ENCODE measurements at places on chromosomes 7 and 10.
A peak's percentile ranks its signal among the peaks of the same experiment; 100 is the strongest.

GRCh38 chr7:22758576-22758975, 31.6 kb downstream of the IL6 start:
- no peak for DNase-seq

DNA sequence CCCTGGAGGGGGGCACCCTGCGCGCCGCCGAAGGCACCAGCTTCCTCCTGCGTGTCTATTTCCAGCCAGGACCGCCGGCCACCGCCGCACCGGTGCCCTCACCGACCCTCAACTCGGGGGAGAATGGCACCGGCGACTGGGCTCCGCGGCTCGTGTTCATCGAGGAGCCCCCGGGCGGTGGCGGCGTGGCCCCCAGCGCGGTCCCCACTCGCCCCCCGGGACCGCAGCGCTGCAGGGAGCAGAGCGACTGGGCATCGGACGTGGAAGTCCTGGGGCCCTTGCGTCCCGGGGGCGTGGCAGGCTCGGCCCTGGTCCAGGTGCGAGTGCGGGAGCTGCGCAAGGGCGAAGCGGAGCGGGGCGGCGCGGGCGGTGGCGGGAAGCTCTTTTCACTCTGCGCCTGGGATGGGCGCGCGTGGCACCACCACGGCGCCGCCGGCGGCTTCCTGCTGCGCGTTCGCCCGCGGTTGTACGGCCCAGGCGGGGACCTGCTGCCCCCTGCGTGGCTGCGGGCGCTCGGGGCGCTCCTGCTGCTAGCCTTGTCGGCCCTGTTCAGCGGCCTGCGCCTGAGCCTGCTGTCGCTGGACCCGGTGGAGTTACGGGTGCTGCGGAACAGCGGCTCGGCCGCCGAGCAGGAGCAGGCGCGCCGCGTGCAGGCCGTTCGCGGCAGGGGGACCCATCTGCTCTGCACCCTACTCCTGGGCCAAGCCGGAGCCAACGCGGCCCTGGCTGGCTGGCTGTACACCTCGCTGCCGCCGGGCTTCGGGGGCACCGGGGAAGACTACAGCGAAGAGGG, 594 bp downstream of the CNNM1 start:
- no peak for DNase-seq

GRCh38 chr7:131816391-131817007, 260.1 kb upstream of the PODXL start:
- no peak for DNase-seq

GRCh38 chr10:48582970-48583369, 21.9 kb downstream of the ARHGAP22 start:
- no peak for DNase-seq

DNA sequence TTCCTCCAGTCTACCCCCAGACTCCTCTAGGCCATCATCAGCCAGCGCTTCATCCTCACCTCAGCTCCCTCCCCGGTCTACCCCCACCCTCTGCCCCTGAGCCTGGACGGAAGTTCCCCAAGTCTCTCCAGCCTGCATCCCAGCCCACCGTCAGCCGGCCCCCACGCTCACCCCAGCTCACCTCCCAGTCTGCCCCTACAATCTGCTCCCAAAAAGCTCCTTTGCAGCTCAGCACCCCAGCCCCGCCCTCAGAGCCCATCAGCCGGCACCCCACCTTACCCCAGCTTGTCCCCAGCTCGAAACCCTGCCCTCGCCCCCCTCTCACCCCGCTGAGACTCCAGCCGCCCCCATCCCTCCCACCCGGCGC, 322 bp upstream of the RAMP3 start:
- no peak for DNase-seq

- DNase-seq, result no peak
These were observed 115.2 kb downstream of the TCERG1L start for GRCh38 chr10:131196176-131196885.

DNA sequence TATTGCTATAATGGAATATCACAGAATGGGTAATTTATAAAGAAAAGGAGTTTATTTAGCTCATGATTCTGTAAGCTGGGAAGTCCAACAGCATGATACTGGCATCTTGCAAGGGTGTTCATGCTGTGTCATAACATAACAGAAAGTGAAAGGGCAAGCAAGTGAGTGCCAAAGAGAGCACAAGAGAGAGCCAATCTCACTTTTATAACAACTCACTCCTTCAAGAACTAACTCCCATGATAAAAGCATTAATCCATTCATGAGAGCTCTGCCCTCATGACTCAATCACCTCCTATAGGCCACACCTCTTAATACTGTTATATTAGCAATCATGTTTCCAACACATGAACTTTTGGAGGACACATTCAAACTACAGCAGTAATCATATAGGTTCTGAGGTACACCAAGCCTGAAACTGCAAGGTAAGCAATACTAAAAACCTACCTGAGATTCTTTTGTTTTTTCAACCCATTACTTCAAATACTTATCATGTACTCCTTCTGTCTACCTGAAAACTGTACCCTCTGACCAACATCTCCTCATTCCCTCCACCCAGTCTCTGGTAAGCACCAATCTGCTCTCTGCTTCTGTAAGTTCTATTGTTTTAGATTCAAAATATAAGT, 219.7 kb downstream of the MTERF1 start:
- DNase-seq, result no peak

DNA sequence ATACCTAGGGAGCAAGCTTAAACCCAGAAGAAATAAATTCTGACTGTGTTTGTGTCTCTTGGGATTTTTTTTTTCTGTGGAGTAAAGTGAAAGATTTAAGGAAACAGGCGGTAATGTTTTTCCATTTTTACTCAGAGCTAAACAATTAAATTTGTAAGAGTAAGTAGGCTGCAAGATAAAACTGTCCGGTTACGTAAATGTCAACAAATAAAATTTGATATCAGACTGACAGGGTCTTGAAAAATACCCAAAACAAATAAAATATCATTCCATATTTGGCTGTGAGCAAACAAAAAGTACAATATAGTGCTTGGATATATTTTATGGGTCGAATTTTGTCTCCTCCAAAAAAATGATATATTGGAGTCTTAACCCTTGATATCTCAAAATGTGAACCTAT, 217.6 kb downstream of the PCLO start:
- DNase-seq, result no peak

GRCh38 chr7:93558705-93559614, 15.6 kb downstream of the CALCR start:
- no peak for DNase-seq

GRCh38 chr7:111261496-111261895, 170.6 kb downstream of the LRRN3 start:
- DNase-seq, result no peak

DNA sequence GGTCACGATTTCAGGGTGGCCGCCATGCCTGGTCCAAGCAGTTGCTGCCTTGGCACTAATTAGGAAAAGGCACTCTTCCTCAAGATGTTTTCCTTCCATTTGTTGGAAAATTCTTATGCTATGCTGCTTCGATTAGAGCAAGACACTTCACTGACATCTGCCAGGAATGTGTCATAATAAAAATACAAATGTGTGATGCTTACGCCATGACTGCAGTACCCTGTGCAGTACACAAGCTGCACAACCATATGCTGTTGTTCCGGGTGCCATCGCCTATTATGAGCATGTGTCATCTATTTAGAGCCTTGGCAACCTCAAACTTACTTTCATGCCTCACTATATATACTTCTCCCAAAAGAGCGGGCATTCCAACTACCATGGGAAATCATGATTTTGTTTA, 14.9 kb upstream of the MPP7 start:
- DNase-seq, result no peak

DNA sequence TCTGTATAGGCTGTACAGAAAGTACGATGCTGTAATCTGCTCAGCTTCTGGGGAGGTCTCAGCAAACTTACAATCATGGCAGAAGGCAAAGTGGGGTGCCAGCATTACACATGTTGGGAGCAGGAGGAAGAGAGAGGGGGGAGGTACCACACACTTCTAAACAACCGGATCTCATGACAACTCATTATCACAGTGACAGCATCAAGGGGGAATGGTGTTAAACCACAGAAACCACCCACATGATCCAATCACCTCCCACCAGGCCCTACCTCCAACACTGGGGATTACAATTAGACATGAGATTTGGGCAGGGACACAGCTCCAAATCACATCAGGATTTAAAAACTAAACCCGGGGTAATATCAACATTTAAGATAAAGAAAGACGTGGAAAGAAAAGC, 468.8 kb upstream of the AUTS2 start:
- no peak for DNase-seq

DNA sequence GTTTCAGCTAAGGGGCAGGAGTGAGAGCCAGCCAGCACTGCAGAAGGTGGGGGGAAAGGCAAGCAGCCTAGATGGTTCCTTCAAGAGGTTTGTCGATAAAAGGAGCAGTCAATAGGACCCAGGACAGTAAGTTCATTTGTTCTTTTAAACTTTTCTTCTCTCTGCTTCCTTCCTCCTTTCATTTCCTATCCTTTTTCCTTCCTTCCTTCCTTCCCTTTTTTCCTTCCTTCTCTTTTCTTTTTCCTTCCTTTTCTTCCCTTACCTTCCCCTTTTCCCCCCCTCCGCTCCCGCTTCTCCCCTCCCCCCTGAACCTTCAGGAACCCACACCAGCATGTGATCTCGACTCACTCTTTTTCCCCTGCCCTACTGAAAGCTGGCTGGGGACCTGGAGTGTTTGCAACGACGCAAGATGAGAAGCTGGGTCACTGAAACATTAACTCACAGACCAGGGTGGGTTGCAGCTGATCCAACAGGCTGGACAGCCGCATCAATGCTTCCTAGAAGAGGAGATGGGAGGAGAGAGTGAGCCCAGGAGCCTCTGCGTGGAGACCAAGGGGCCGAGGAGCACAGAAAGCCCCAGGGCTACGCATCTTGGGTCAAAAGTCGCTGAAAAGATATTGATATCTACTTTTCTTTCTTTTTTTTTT, 103.4 kb upstream of the SDK1 start:
- DNase-seq, result no peak

DNA sequence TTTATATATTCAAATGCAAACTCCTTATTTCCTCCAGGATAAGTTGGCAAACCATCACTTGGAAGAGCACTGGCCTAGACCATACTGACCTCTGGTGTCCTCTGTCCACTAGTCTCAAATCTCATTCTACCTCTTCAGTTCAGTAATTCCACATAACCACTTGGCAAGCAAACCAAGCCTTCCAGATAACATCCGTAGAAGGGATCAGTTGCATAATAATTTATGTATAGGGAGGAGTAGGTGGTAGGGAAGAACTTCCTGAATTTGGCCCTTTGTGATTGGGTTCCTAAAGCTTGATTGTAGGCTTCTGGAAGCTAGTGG, 55.0 kb downstream of the WAC start:
- no peak for DNase-seq

DNA sequence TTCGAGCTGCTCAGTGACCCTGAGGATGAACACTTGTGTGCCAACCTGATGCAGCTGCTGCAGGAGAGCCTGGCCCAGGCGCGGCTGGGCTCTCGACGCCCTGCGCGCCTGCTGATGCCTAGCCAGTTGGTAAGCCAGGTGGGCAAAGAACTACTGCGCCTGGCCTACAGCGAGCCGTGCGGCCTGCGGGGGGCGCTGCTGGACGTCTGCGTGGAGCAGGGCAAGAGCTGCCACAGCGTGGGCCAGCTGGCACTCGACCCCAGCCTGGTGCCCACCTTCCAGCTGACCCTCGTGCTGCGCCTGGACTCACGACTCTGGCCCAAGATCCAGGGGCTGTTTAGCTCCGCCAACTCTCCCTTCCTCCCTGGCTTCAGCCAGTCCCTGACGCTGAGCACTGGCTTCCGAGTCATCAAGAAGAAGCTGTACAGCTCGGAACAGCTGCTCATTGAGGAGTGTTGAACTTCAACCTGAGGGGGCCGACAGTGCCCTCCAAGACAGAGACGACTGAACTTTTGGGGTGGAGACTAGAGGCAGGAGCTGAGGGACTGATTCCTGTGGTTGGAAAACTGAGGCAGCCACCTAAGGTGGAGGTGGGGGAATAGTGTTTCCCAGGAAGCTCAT, 1.1 kb downstream of the DDIT4 start:
- DNase-seq, result peak; percentile 79

GRCh38 chr10:77360835-77361234, 276.8 kb downstream of the KCNMA1 start:
- no peak for DNase-seq

DNA sequence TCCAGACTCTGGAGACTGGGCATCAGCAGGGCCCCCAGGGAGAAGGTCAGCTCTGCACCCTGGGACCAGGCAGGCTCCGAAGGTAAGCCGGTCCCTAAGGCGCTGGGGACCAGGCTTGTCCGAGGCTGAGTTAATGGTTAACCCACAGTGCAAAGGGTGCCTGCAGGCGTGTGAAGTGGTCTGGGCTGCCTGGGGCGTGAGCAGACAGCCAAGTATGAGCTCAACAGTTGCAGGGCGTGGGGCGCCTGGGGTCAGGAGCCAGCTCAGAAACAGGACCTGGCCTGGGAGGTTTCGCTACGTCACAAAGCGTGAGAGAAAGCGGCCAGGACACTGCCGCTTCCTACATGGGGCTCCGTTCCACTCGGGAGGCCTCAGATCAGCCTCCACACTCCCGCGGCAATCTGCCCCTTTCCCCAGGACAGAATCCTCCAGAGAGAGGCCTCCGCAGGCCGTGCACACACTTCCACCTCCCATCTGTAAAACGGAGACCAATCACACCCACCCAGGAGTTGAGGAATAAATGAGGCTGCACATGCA, 16.0 kb downstream of the PDGFA start:
- no peak for DNase-seq

- no peak for DNase-seq
These were observed 1.7 kb downstream of the CXCL12 start for GRCh38 chr10:44382981-44383748.

DNA sequence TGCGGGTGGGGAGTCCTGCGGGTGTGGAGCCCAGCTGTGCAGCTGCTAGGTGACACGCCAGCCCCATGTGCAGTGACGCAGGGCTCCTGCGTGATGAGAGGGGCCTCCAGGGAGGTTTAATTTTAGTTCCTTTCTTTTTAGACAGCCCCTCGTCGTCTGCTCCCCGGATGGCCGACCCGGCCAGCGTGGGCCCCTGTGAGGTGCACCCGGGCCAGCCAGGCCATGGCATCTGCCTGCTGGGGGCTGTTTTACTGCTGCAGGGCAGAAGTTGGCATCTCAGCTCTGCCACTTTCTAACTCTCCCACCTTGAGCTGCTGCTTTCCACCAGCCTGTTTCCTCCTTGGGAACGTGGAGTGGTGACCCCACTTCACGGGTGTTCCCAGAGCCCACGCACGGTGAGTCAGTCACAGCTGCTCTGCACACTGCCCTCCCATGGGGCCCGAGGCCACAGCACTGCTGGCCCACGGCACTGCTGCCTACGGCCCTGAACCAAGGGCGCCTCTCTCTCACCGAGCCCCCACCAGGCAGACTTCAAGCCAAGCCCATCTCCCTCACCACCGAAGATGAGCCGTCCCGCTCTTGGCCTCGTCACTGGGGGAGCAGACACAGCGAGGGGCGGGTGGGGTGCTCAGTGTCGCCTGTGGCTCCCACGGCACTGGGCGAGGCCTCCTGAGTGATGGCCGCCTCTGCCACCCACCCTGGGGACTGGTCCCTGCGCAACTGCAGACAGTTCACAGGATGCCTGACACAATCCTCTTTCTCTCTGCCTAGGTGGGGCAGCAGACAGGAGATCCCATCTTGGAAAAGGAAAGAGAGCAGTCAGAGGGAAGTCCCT, 21.3 kb downstream of the CYP2W1 start:
- peak; percentile 67 for DNase-seq

DNA sequence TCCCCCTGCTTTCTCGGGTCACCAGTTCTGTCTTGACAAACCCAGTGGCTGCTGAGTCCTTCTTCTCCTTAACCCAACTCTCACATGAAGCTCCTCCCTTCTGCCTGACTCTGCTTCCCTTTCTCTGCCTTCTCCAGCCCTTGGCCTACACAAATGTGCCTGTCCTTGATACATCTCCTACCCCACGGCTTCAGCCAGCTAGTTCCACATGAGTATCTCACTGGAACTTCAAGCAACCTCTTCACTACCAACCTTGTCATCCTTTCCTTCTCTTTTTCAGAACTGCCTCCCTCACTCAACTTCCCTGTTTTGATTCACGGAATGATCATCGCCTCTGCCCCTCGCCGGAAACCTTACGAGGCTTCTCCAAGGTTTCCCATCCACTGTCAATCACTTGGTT, 55.9 kb downstream of the PDIA4 start:
- DNase-seq, result no peak
